Smooth muscle cell of the brain vasculature (primary cell): ENCODE measurements at places on chromosomes 1 and 21.

- no peak for DNase-seq
Observed at GRCh38 chr21:39196310-39196709, 13.1 kb upstream of the PSMG1 start.

DNA sequence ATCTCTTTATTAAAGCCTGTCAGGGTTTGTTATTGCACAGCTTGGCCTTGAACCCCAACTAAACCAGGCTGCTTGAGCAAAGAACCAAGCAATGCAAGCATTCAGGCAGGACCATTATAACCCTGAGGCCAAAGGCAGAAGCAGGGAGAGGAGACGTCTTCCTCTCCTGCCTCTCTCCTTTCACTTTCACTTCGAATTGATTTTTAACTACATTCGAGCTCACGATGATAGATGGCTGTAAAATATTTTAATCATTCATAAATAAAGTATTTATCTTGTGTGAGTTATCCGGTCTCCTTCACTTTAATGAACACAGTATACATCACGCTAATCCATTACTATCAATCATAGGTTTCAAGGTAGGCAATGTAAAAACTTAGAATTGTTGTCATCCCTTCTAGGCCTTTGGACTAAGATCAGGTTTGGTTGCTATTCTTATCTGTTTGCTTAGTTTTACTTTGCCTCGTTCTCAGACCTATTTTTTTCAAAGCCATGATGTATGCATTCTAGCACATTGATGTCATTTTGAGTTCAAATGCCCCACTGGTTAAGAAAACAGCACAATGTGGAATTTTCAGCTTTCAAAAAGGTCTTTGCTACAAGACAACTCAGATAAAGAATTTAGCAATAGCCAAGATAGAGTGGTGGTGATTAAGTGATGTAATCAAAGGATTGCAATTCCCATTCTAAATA lies 480.2 kb upstream of the RUNX1 start:
- peak; percentile 37 for DNase-seq

DNA sequence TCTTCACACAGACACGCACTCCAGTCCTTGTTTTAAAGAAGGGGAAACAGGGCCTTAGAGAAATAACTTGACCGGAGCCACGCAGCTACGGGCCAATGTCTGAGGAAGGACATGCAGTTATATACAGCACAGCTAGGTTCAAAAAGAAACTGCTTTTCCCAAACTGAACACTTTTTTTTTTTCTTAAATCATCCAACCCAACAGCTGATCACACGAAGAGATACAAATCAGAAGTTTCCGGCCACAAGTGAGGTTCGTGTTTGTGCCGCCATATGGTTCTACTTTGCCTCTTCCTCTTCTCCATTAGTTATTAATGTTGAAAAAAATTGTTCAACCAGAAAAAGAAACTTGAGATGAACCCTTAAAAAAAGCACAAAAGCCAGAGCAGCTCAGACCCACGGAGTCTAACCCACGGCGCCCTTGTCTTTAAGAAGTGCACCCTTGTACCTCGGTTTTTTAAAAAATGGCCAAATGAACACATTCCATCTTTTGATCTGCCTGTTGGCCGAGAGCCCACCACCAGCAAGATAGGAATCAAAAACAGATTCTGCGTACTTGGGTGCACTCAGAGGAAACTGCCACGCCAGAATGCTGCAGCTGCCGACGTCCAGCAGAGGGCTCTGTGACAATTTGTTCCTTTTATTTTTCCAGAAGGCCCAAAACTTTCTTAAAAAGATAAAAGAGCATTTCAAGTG lies 78.9 kb downstream of the SLC66A1 start:
- peak; percentile 91 for DNase-seq

DNA sequence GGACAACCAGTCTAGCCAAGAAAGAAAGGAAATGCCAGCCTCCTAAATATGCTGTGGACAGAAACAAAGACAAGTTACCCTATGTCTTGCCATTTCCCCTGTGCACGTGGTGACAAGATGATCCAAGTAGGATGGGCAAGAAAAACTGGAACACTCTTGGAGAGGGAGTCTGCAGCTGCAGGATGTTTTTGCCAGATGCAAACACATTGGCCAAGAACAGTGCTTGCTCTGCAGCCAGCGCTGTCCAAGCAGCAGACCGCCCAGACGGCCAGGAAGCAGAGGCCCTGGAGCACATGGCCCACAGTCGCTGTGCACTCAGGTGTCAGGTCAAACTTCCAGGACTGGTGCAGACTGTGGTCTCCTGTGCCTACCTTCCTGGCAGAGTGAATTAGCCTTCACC lies 189.3 kb downstream of the SLC35F3 start:
- no peak for DNase-seq

DNA sequence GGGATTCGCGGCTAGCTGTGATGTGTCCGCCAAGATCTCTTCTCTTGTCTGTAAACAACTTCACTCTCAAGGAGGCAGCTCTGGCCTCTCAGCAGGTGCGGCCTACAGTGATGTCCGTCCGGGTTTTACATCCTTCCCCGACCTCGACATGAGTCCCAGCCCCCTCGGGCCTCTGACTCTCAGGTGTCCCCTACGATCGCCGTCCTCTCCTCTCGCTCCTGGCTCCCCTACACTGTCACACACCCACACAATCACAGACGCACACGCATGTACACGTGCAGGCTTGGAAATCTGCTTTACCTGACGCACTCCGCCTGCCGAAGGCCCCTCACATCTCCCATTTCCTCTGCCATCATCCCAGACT lies 797 bp upstream of the RSPH1 start:
- no peak for DNase-seq

DNA sequence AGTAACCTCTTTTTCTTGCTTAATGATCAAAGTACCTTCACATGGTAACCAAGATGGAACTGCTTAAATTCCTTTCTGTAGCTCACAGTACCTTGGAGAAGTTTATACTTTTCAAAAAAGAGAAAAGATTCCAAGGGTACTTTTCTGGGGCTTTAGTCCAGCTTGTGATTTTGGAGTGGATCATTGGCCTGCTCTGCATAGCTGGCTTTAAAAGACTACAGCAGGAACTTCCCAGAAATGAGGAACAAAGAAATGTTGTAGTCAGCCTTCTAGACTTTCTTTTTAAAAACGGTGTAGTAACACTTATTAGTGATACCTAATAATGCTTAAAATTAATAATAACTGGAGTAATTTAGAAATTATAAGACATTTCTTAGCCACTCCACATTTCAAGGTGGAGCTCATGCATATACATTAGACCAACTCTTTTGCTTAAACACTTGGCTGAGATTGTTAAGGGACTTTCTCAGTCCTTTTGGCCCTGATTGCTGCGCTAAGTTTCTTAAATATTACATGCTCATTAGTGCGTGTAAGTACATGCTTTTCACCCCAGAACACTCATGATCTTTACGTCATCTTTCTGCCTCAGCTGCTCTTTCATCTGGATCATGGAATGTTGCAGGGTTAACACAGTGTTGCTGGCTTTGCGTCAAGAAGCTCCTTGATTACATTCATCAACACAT lies 57.3 kb downstream of the SDCCAG8 start:
- DNase-seq = no peak

DNA sequence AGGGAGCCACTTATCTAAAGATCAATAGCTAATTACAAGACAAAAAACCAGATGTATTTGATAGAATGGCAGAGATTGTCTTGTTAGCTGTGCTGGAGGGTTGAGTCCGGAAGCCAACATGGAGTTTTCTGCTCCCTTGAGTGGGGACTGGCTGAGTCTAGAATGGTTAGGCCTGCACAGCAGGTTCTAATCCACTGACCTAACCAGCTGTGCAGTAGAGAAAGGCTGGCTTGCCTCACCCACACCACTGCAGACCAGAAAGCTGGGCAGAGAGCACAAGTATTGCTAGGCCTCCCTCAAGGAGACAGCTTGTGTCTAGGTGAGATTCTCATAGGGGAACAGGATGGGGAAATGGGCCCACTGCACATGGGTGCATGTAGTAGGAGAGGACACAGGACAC lies 11.7 kb upstream of the GNG12 start:
- no peak for DNase-seq

GRCh38 chr1:57424231-57425027 lies 569 bp upstream of the DAB1 start:
- DNase-seq = no peak

GRCh38 chr21:35885942-35886541 lies 174.3 kb downstream of the SETD4 start:
- DNase-seq = no peak

DNA sequence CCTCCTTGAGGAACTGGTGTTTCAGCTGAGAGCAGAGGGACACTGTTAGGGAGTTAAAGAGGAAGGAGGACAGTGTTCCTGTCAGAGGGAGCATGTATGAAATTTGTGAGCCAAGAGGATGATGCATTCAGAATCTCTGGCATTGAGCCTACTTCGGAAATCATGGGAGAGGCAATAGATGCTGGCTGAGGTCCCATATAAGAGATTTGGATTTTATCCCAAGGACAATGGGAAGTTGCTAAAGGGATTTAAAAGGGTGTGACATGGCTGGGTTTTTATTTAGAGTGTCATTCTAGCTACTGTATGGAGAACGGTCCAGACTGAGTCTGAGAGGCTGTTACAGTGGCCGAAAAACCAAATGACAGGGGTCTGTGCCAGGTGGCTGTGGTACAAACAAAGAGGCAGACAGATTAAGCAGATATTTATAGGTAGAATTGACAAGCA lies 403.2 kb upstream of the B3GALT2 start:
- DNase-seq = no peak

DNA sequence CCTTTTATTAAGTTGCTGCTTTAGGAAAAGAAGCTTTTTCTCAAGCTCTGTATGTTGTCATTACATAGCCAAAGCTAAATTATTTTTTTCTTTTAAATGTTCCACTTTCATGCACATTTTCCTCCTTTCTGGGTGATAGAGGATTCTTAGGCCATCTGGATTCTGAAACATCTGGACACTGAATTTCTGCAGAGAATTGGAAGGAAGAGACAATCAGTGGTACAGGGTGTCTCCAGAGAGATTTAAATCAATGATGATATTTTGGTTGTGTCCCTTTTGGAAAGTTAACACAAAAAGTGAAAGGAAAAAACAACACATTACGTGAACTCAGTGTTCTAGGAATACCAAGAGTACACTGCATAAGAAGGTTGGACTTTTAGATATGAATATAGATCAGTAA lies 211.4 kb upstream of the PKN2 start:
- DNase-seq = no peak

GRCh38 chr21:41359286-41359685 lies 2.5 kb upstream of the MX2 start:
- no peak for DNase-seq

DNA sequence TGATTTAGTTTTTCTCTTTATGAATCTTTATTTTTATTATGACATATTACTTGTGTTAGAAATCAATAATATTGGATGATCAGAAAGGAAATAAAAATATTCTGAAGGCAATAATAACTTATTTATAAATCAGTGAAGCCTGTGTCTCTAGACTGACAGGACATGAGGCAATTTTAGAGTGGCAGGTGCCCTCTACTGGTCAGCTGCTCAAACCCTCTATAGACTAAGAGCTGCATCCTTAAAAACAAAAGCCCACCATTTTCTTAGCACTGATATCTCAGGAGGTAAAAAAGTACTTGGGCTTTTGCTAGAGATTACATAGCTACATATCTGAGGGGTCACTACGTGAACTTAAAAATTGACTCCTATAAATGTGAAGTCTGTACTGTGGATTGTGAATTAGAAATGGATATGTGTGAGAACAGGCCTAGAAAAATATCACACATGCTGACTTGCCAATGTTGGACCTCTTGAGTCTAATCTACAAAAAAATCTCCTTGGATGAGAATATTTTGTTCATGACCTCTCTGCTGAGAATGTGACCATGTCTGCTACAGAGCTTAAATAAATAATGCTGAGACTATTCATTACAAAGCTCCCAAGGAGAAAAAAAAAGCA lies 597.9 kb upstream of the ADAMTS5 start:
- peak; percentile 36 for DNase-seq

DNA sequence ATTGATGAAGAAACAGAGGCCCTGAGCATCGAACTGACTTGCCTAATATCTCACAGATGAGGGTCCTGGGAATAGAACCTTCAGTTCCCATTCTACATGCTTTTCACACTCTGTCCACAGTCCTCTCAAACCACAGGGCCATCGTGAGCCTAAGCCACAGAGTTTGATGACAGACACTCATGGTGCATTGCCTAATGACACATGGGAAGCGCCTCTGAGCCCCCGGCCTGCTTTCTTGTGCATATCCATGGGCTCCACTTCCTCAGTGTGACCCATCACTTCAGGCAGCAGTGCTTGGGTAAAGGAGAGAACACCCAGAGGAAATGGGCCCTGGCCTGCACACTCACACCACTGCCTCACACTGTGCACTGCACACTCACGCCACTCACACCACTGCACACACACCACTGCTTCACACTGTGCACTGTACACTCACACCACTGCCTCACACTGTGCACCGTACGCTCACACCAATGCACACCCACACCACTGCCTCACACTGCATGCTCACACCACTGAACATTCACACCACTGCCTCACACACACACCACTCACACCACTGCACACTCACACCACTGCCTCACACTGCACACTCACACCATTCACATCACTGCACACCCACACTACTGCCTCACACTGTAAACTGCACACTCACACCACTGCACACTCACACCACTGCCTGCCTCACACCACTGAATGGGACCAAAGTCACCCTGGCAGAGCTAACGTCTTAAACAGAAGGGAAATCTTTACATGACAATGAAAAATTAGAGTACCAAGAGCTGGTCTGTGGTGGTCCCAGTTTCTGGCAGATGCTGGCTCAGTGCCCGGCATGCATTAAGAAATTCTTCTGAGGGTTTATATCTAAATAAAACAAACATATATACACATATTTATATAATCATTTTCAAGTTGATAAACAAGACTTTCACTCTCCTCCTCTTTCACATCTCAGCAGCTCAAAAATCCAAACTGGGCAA lies 53.0 kb downstream of the KANK4 start:
- DNase-seq = no peak

- no peak for DNase-seq
Observed at GRCh38 chr1:211521102-211521815, 29.3 kb upstream of the RD3 start.

DNA sequence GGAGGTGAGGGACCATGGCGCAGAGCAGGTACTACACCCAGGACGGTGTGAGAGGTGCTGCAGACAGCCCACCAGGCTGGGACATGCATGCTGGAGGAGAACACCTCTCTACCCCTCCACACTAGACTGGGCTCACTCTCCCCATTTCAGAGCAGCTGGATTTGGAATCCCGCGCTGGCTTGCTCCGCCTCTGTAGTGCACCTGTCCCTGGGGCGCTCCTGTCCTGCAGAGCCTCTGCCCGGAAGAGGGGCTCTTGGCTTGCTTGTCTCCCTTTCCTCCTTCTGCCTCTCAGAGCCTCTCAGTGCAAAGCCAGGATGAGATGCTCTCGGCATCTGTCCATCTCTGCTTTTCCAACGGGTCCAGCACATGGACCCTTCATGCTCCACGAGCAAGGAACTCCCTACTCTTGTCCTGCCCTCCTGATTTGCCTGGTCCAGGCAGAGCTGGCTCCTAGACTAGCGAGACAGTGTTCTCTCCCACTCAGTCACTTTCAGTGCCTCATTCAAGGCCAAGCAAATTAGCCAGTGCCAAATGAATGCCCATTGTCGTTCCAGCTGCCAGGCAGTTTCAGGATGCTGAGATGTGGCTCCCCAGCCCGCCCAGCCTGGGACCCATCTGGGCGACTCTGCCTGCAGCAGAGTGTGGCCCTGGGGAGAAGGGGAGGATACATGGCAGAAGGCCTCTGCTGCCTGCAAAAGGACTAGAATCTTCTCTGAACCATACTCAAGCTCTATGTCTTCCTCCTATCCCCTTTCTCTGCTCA lies 33.7 kb downstream of the CDCA8 start:
- DNase-seq = no peak

GRCh38 chr1:107750364-107750959 lies 214.5 kb downstream of the VAV3 start:
- DNase-seq = peak; percentile 9

GRCh38 chr21:17921579-17922530 lies 102.7 kb upstream of the C21orf91 start:
- DNase-seq = peak; percentile 62

- DNase-seq = no peak
Observed at GRCh38 chr1:246199086-246199645, 307.9 kb downstream of the SMYD3 start.
